Cardiac atrium fibroblast (primary cell): ENCODE measurements at places on chromosomes 1 and 21. TPM values are rescaled to one million over a fixed set of nuclear protein-coding genes. Genes with fewer than 3 reads are reported as not detected.

The SPRR4 gene
- total RNA-seq: not detected in 2 replicates

The INAVA gene
- total RNA-seq: not detected in 2 replicates

The CHODL gene
- total RNA-seq: not detected in 2 replicates

The ERO1B gene
- 1.3 and 4.2 TPM in 2 replicates for total RNA-seq

The TCHH gene
- total RNA-seq: not detected in 2 replicates

The TSPEAR gene
- total RNA-seq: not detected in 2 replicates

The RAD54L gene
- total RNA-seq: 4.9 and 5.7 TPM in 2 replicates

The AGMAT gene
- total RNA-seq: 0.16 and 0.36 TPM in 2 replicates

The UTS2 gene
- not detected in 2 replicates for total RNA-seq

The HENMT1 gene
- total RNA-seq: 5.5 and 6.9 TPM in 2 replicates

The TNFRSF18 gene
- total RNA-seq: not detected in 2 replicates

The SLC22A15 gene
- 1.5 and 4.0 TPM in 2 replicates for total RNA-seq

The PRAMEF5 gene
- total RNA-seq: not detected in 2 replicates

The GUCA2A gene
- total RNA-seq: not detected in 2 replicates

The EEIG2 gene
- 12.3 and 14.9 TPM in 2 replicates for total RNA-seq

The RGS8 gene
- not detected in 2 replicates for total RNA-seq

The SERPINC1 gene
- total RNA-seq: 0.16 TPM in 1 of 2 replicates, not detected in the other

The ZNF648 gene
- not detected in 2 replicates for total RNA-seq

The COG2 gene
- total RNA-seq: 10.7 and 16.4 TPM in 2 replicates

The LCE1A gene
- not detected in 2 replicates for total RNA-seq

The AMY1C gene
- not detected in 2 replicates for total RNA-seq

The RGS1 gene
- not detected in 2 replicates for total RNA-seq

The LAMB3 gene
- total RNA-seq: 3.4 and 3.6 TPM in 2 replicates

The TTC13 gene
- 4.0 and 7.8 TPM in 2 replicates for total RNA-seq

The TENT5C gene
- 0.32 and 0.54 TPM in 2 replicates for total RNA-seq

The SLAMF9 gene
- total RNA-seq: not detected in 2 replicates

The ERICH3 gene
- total RNA-seq: not detected in 2 replicates

The S100A12 gene
- total RNA-seq: not detected in 2 replicates

The CELA3B gene
- total RNA-seq: not detected in 2 replicates

The SPRR2A gene
- not detected in 2 replicates for total RNA-seq

The KPRP gene
- total RNA-seq: not detected in 2 replicates

The SLC37A1 gene
- 1.1 and 1.3 TPM in 2 replicates for total RNA-seq

The AMY2A gene
- not detected in 2 replicates for total RNA-seq

The SETSIP gene
- not detected in 2 replicates for total RNA-seq

The IGFN1 gene
- total RNA-seq: 0.18 TPM in 1 of 2 replicates, not detected in the other

The C8A gene
- total RNA-seq: not detected in 2 replicates

The SPATA45 gene
- not detected in 2 replicates for total RNA-seq

The ATF6 gene
- total RNA-seq: 20.0 and 23.3 TPM in 2 replicates
